CD4-positive, alpha-beta T cell treated with Interleukin-2 at 100 ng/mL for 4 hours (primary cell): ENCODE measurements at places on chromosomes 1 and 21.

GRCh38 chr1:25103164-25103795 lies 129.0 kb downstream of the SYF2 start:
- DNase-seq, result no peak

DNA sequence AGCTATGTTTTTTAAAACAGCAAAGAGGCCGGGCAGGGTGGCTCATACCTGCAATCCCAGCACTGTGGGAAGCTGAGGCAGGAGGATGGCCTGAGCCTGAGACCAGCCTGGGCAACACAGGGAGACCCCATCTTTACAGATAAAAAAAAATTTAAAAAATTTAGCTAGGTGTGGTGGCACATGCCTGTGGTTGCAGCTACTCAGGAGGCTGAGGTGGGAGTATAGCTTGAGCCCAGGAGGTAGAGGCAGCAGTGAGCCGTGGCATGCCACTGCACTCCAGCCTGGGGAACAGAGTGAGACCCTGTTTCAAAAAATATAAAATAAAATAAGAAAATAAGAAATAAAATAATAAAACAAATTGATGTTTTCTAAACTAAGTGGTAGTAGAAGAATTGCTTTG lies 8.4 kb downstream of the SLC35A3 start:
- no peak for DNase-seq

GRCh38 chr1:28199328-28200233 lies 23.1 kb upstream of the PTAFR start:
- DNase-seq, result peak; percentile 66

- peak; percentile 58 for DNase-seq
These were observed 28.2 kb downstream of the ATP8B2 start for GRCh38 chr1:154353460-154353904.
